Stimulated activated CD4-positive, alpha-beta T cell treated with anti-CD3 and anti-CD28 coated beads, TNF-alpha, amount 100 ng/mL, for 4 hours (primary cell): ENCODE measurements at places on chromosomes 7 and 10.

DNA sequence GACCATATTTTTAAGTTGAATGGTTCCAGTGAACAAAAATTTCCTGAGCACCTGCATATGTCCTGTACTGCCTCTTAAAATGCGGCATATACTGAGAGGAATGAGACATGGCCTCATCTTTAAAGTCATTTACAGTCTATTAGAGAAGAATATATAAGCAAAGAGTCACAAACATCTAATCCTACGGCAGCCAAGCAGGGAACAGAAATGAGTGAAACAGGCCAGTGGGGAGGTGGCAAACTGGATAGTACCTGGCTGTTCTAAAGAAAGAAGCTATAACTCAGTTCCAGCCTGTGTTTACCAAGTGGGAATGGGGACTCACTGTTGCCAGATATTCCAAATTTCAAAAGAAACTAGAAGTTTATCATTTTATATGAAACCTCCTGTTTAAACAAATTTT is 211.4 kb downstream of the VTI1A start:
- no peak for DNase-seq

GRCh38 chr7:101453617-101454016 is 90.9 kb downstream of the COL26A1 start:
- no peak for DNase-seq

DNA sequence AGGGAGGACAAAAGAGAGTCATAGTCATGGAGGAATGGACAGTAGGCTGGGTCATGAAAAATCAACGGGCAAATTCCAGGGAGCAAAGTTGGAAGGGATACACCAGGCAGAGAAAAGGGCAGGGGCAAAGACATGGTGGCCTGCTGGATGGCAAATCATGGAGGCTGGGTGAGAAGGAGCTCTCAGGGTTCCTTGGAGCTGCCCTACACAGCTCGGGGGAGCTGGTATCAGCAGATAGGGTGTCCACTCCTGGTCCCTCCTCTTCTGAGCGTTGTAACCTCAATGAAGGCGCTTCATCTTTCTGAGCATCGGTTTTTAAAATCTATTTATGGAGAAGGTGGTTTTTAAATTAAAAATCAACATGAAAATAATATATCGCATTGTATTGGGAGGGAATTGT is 27.9 kb upstream of the EIF5AL1 start:
- DNase-seq, result no peak

GRCh38 chr10:61423178-61423577 is 30.0 kb downstream of the TMEM26 start:
- DNase-seq, result no peak

DNA sequence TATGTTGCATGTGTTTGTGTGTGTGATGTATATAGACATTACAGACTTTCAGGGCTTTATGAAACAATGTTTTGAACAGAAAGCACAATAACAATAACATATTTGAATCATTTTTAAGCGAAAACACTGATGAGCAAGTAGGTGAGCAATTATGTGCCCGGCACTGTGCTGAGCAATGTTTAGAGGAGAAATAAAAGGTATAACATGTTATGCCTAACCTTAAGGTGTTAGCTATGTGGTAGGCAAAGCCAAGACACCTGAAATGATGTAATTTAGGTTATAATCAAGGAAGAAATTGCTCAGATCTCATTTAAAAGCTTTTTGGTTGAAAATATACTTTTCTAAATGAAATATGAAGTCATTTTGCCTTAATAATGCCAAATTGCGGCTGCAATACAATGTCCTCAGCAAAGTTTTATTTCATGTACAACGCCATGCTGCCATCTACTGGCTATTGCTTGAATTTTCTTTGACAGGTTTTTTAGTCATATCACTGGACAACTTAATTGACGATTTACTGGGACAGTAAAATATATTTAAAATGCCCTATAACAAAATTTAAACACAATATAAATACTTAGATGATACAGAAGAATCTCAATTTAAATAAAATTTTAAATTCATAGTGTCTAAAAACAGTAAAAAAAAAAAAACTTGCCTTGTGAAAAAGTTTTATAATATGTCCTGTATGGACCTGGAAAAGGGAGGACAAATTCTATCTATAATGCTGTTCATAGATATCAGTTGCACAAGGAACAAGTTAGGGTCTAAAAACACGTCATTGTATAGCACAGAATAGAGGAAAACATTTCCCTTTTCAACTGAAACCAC is 131.1 kb upstream of the CDK1 start:
- DNase-seq, result no peak

GRCh38 chr7:25541094-25541821 is 313.0 kb upstream of the NPVF start:
- DNase-seq, result no peak

GRCh38 chr10:70007116-70007820 is 45.4 kb upstream of the MACROH2A2 start:
- DNase-seq, result no peak

GRCh38 chr10:80161321-80162083 is 29.0 kb downstream of the PLAC9 start:
- no peak for DNase-seq

- no peak for DNase-seq
Measured at GRCh38 chr7:151388007-151388297, 21.9 kb downstream of the WDR86 start.

GRCh38 chr7:867406-868188 is 8.8 kb upstream of the GET4 start:
- no peak for DNase-seq

GRCh38 chr10:24201503-24202180 is 7.3 kb upstream of the KIAA1217 start:
- no peak for DNase-seq

DNA sequence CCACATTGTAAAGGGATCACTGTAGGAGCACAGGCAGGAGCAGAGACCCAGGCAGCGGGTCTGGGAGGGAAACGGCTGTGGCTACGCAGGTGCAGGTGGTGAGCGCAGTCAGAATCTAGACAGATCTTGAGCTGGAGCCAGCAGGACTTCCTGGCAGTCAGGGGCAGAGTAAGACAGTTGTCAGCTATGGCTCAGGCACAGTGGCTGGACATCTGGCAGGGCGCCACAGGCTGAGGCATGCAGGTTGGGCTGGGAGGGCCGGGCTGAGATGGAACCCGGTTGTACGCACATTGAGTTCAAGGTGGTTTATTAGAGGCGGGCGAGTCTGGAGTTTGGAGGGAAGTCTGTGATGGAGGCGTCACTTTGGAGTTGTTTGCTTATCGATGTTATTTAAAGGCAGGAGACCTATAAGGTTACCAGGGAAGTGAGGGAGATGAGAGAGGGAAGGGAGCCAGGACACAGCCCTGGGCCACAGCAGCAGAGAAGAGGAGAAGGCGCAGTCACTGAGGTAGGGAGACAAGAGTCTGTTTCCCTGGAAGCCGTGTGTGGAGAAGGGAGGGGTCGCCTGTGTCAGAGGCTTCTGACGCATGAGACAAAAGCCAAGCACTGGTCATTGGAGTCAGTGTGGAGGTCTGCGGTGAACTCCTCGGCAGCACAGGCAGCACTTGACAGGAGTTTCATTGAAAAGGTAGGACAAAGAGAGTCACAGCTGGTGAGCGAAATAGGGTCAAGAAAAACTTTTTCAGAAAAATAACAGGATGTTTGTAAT is 73.8 kb downstream of the LANCL2 start:
- no peak for DNase-seq

- DNase-seq, result no peak
Measured at GRCh38 chr7:80905334-80905733, 13.5 kb downstream of the SEMA3C start.
